AG04450 (cell line): ENCODE measurements at places on chromosomes 4 and X.

- DNase-seq, result no peak
These were observed 1.1 kb upstream of the TRMT10A start for GRCh38 chr4:99564921-99565320.

DNA sequence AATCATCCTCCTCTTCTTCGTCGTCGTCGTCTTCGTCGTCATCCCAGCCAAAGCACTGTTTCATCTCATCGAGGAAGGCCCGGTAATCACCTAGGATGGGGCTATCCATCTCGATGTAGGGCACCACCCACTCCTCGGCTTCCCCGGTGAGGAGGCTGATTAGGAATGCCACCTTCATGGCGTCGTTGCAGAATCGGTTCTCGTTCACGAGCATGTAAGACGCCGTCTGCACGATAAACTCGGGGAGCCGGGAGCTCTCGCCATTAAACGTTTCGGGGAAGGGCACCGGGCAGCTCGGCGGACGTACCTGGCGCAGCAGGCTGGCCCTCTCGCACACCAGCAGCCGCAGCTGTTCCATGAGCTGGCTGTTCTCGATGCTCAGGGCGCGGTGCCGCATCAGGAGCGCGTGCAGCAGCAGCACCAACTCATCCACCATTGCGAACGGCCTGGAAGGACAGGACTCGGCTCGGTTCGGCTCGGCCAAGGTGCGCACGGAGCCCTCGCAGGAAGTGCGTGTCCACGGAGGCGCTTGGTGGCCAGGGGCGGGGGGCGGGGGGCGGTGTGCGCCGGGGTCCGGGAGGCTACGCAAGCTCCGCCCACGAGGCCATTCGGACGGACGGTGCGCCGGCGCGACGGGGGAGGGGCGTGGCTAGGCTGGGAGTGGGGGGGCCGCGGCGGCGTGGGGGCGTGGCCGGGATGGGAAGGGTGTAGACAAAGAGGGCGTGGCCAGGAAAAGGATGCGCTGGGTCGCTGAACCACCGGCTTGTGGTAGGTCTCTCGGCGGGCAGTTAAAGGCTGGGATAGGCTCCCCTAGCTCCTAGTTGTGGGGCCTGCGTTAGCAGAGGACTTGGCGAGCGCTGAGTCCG lies at the start of gene LDOC1:
LDOC1 (minus strand) TSS at position 544 of the 866 bp plus-strand sequence; CDS start at position 436, 108 bp downstream.
- peak; percentile 36 for DNase-seq

- DNase-seq, result no peak
These were observed 73.2 kb upstream of the BCOR start for GRCh38 chrX:40170830-40171512.

DNA sequence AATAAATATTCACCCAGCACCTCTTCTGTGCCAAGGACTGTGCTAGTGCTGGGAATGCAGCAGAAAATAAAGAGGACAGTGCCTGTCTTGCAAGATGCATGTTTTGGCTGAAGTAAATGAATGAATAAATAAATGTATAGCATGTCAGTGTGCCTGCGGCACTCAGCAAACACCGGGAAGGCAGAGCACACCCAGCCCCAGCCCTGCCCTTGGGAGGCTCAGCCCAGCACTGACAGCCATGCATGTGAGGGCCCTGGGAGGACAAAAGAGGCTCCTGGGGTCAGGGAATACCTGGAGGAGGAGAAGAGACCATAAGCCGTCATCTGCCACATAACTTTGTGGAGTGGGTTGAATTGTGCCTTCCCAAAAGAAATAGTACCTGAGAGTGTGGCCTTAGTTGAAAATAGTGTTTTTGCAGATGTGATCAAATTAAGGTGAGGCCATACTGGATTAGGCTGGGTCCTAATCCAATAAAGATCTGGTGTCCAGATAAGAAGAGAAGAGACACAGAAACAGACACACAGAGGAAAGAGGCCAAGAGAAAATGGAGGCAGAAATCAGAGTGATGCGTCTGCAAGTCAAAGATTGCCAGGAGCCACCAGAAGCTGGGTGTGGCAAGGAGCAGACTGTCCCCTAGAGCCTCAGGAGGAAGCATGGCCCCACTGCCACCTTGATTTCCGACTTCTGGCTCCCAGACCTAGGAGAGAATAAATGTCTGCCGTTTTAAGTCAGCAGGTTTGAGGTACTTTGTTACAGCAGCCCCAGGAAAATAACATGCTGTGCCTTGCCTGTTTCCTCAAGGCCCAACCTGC lies 16.3 kb downstream of the C4orf50 start:
- DNase-seq, result no peak

- no peak for DNase-seq
These were observed 11.2 kb downstream of the C1QTNF7 start for GRCh38 chr4:15438939-15439524.

DNA sequence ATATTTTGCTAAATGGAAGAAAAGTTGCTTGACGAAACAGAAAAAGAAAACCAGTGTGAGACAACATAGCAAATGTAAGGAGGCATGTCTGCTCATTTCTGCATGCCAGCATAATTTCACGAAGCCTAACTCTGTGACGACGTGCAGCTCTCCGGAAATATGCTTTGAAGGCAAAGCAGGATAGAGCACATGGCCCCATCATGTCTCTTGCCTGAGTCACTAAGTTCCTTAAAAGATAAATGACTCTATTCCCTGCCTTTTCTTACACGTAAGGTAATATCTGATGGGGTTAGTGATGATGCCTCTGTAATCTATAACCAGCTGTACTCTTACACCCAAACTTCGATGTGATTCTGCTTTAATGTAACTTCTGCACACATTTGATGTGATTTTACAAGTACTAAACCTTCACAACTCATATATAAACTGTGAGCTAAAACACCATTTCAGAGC lies 64.5 kb downstream of the ANXA3 start:
- no peak for DNase-seq

DNA sequence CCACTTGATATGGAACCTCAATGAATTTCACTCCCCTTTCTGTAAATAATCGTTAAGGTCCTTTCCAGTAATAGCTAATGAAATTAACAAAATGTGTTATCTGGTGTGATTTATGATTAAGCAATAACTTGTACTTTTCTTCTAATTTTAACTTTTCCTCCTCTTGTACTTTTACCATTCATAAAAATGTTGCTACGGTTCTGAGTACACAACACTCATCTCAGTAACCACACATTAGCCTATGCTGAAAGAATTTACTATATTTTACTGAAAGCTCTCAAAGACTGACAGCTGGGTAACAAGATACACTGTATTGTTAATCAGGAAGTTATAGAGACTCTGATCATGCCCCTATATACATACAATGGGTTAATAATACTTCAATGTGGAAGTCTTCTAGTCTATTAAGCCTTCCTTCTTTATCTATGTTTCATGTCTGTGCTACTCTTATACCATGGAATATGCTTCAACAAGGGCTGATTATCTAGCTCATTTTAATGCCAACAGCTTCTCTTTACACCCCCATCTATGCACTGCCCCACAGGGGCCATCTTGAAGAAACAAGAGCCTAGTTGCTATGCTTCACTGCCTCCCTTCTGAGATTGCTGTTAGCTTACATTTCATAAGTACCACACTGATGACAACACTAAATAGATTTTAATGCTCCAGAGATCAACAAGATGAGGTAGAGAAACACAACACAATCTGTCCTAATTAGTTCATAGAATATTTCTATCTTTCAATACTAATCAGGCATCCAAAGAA lies 39.1 kb downstream of the LAMP2 start:
- DNase-seq, result no peak

DNA sequence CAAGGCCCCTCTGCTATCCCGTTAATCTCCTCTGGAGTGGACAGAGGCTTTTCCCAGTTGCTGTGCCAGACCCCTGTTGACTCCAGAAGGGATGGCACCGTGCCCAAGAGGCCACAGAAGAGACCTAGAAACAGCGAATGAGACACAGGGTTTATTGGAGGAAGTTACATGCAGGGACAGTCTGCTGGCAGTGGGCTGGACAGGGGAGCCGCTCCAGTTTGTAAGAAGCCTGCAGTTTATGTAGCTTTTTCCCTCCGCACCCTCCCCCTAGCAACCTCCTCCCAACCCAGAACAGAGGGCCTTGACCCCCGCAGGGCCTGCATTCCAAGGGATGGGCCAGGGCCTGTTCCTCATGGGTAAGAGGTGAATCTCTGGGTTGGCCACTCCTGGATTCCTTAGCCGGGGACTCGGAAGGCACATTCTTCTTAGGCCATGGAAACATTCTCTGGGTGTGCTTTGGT lies 216.8 kb upstream of the PSAPL1 start:
- no peak for DNase-seq

DNA sequence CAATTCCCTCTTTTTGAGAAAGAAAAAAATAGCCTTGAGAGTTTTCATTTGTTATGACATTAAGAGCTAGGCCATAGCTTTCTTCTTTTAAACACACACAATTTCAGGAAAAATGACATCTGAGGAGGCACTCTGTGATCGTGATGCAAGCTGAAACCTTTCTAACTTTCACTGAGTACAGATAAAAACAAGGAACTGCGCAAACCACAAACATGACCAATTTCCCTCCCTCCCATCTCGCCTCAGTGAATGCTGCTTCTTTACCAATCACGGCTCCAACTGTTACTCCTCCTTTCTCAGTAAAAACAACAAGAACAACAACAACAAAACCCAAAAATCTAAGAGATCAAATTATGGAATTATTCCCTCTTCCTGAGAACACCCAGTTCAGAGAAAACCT lies 626.8 kb downstream of the TLL1 start:
- no peak for DNase-seq

DNA sequence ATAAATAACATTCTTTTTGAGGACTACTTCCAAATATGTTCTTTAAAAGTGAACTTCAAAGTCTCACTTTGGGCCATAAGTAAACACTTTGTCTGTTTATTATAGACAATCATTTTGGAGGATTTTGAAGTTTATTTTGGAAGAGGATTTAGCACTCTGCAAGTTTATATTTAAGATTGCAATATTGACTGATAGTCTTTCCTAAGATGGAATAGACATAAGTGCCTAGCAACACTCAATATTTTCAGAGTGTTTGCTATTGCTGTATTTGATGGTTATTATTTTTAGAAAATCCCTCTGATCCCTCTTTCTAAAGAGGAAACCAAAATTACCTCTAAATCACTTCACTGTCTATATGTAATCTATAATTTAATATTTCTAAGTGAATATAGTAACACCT lies 42.8 kb upstream of the MAD2L1 start:
- DNase-seq, result no peak

DNA sequence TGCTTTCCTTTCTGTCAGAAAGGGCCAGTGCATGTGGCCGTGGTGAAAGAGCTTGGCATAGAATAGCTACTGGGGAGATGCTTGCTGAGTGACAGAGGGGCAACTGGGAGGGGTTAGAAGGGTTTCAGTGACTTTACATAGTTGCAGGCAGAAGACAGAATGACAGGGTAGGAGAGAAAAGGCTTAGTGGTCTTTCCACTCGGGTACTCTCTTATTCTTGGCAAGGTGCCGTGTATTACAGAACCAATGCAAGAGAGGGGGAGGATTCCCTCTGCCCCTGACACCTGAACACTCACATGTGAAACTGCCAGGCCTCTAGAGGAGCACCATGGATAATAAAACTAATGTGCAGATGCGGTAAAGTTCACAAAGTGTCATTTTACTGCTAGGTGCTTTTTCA lies 228.2 kb downstream of the MGST2 start:
- DNase-seq, result no peak

DNA sequence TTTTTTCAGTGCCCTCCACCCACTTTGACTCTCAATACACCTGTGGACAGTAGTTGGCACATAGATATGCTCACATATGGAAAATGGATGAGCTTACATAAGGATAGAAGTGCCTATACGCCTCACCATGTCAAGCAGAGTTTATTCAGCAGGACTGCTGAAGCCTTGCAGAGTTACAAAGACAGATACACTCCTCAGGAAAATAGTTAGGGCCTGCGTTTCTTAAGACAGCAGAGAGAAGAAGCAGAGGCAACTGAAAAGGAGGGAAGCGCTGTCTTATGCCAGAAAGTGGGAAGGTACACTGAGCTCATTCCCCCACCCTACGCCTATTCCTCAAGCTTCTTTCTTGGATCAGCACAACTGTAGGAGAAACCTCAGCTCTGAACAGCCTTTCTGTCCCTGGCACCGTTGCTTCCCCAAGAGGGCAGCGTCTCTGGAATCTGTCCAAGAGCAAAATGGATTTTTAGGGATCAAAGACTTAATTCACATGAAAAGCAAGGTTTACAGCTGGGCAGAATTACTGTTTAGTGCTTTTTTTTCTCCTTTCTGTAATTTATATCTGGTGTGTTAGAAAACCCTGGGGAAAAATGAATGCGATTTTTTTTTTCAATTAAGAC lies 37.3 kb upstream of the MBTPS2 start:
- no peak for DNase-seq

- no peak for DNase-seq
These were observed 230.8 kb downstream of the INPP4B start for GRCh38 chr4:142615324-142615665.

GRCh38 chrX:15998350-15998749 lies 125.0 kb upstream of the GRPR start:
- DNase-seq, result no peak

GRCh38 chr4:150584111-150584915 lies 2.4 kb downstream of the MAB21L2 start:
- DNase-seq, result no peak

- no peak for DNase-seq
These were observed 66.2 kb downstream of the FHIP1A start for GRCh38 chr4:151475035-151475714.

GRCh38 chr4:134539729-134540231 lies 338.2 kb upstream of the PABPC4L start:
- DNase-seq, result no peak

- no peak for DNase-seq
These were observed 70.1 kb downstream of the NAA11 start for GRCh38 chr4:79255793-79256192.

DNA sequence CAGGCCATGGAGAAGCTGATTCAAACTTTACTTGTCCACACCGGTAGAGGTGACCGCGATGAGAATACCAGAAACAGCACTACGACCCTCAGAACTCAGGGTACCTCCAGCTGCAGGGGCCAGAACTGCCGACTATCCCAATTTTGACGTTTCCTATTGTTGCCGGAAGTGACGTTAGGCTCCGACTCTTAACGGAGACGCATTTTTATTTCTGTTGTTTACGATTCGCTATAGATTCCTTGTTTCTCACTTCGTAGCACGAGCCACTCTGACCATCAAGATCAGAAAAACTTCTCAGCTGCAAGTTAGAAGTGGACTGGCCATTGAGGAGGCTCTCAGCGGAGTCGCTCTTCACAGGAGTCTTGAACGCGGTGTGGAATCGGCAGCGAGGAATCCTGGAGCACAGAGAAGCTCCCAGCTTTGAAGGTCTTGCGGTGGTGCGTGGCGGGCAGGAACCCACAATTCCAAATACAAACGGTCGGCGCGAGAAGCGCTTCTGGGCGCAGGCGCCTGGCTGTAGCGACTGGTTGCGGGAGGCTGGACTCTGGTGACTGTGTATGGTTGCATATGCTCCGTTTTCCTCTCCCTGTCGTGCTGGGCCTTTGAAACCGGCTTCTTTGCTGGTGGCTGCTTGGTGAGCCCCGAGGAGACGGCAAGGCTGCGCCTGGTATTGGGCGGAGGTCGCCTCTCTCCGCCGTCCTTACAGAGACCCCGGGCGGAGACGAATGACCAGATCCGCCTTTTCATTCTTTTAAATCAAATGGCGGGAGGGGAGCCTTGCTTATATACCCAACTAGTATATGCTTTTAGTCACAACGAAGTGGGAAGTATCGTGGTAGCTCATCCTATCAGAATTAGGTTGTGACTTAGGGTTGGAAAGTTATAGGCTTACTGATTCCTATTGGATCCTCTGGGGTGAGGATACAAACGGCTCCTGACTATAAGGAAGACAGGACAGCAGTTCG lies at the start of the genes CEP44 and FBXO8:
CEP44 (plus strand) TSS at position 405 of the 965 bp plus-strand sequence. CDS start 15,211 bp downstream, outside the sequence.
FBXO8 (minus strand) TSS at position 161 of the 965 bp plus-strand sequence. CDS start 20,575 bp downstream, outside the sequence.
- DNase-seq, result peak; percentile 29
